Stomach (tissue), 19 donors: ENCODE measurements at places on chromosomes 2 and 18. TPM values are rescaled to one million over a fixed set of nuclear protein-coding genes. Genes with fewer than 3 reads are reported as not detected.

Gene ATG4B
- 76.8 TPM for total RNA-seq

Gene MGAT4A
- total RNA-seq = 15.9 TPM

Gene C2orf78
- not detected for total RNA-seq

Gene RELCH
- 66.5 TPM for total RNA-seq

Gene TCF4
- total RNA-seq = 74.1 TPM

Gene GREB1
- 4.8 TPM for total RNA-seq

Gene PXDN
- 31.2 TPM for total RNA-seq

Gene DPP10
- 7.0 TPM for total RNA-seq

Gene ST8SIA3
- total RNA-seq = not detected

DNA sequence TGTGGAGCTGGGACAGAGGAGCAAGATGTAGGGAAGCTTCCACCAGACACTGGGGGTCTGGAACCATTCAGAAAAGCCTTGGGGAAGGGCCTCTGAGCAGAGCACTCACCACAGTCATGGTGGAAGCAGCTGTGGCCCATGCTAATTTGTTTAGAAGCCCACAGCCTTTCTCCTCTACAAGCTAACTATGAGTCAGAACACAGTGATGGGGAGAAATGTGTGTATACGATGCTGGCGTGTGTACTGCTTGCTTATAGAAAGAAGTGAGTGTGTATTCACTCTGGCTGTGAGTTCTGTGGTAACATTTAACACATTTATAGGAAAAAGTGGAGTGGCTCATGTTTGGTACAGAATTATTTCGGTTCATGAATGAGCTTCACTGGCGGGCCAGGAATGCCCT, 157.0 kb upstream of the ACAA2 start:
- no peak for DNase-seq

DNA sequence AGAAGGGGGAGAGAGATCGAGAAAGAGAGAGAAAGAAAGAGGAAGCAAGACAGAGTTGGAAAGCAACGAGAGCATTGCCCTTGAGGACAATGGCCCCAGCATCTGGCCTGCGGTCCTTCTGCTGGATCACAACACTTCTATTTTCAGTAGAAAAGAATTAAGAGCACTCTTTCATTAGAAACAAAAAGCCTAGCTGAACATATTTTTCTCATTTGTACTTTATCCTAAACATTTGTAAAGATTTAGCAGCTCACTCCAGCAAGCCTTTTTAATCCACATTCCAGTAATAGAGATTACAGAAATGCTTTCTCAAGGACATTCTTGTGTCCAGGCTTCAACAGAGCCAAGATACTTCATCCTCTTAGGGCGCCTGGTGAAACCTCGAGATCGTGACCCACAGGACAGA, 31.6 kb upstream of the AFF3 start:
- DNase-seq = no peak

DNA sequence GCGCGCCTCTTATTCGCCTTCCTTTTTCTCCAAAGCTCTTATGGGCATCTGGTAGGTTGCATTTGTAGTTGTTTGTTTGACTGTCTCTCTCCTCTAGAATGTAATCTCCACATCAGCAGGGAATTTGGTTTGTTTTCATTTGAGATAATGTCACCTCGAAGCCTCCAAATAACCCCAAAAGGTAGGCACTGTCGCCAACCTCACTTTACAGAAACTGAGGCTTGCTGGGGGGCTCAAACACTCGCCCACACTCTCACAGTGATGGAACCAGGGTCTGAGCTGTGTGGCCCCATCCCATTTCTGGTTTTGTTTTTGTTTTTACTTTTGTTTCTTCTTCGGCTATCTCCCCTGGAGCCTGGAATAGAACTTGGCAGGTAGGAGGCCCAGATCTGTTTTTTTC, 172.2 kb upstream of the MYCN start:
- DNase-seq = no peak

- no peak for DNase-seq
These were observed 68.1 kb downstream of the PARD6G start for GRCh38 chr18:80178935-80179818.

DNA sequence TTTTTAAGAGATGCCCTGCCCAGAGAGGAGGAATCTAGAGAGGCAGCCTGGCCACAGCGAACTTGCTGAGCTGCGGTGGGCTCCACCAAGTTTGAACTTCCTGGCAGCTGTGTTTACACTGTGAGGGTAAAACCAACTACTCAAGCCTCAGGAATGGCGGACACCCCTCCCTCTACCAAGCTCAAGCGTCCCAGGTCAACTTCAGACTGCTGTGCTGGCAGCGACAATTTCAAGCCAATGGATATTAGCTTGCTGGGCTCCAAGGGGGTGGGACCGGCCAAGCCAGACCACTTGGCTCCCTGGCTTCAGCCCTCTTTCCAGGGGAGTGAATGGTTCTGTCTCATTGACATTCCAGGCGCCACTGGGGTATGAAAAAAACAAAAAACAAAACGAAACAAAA, 289.4 kb downstream of the KCNS3 start:
- no peak for DNase-seq

DNA sequence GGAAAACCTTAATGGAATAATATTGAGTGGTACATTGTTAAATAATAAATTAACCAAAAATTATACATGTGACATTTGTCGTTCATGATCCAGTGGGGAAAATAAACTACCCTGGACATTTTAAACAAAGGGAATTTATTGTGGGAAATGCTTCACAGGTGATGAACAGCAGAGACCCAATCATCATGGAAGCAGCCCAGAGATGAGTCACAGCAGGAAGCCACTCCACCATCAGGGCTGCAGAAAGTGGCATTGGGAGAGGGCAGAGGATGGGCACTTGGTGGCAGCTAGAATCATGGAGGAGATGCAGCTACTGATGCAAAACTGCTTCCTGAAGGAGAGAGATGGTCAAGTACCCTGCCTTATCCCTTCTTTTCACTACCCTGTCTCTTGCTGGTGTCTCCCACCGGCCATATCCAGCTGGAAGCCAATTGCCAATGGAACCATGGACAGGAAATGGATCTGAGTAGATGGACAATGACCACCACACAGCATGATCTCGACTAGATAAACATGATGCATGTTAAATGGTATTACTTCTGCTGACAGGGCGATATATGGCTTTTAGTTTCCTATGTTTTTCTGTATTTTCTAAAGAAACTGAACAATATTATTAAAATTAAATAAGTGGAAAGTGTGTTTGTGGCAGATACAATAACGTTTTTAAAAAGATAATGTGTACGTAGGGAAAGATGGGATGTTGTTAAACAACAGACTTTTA, 139.8 kb downstream of the RPIA start:
- DNase-seq = no peak

DNA sequence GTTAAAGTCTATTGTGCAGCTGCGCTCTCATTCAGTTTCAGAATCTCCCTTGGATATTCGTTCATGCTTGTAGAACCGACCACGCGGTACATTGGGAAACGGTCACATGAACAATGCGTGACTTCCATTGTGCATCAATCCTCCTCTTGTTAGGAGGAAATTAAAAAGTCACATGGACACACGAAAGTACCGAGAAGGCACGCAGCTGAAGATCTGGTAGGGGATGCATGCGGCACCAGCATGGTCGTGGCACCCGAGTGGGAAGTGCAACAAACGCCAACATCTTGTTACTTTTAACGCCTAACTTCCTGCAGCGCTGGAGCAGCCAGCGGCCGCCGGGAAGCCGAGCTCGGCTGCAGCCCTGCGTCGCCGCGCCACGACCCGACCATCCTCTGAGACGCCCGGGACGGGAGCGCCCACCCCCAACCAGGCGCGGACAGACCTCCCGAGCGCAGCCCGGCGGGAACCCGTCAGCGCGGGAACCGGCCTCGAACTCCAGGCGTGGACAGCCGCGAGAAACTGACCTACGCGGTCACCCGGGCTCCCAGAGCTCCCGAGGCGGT, 412 bp downstream of the OSBPL1A start:
- DNase-seq = peak; percentile 84

DNA sequence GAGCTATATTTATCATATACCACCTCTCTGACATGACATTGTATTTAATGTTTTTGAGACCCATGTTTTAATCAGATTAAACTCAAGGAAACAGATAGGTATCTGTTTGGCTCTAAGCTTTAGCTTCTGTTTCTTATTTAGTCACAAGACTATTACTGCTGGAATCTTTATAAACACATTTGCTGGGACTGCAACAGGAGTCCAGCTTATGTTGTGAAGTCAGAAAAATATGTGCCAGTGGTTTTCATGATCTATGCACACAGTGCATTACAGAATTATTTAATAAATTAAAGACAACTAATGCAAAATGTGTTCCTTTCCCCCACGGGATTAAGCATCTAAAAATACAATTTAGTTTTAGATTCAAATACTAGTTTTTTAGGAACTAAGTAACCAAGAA, 338.9 kb downstream of the ZEB2 start:
- peak; percentile 9 for DNase-seq

DNA sequence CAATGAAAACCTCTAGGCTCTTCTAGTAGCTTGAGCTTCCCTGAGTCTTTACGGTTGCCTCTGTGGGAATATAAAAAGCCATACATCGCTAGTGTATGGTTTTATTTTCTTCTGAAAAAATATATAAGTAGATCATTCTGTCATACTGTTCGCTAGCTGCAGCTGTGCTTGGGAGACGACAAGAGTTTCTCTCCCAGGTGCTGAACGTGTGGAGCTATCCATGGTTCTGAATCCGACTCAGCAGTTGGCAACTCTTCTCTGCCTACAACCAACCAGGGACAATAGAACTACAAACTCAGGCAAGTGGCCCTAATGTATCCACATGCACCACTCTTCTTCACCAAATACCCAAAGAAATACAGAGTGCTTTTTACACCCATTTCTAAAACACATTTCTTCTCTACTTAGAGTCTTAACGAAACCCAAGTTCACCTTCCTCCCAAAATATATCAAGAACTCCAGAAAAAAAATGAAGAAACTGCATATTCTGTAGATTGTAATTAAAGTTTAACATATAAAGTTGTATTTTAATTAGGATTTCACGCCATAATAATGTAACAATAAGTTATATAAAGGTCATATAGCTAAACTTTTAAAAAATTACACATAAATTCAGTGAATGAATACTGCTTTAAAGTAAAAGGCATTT, 2.2 kb upstream of the KCNH7 start:
- peak; percentile 45 for DNase-seq

DNA sequence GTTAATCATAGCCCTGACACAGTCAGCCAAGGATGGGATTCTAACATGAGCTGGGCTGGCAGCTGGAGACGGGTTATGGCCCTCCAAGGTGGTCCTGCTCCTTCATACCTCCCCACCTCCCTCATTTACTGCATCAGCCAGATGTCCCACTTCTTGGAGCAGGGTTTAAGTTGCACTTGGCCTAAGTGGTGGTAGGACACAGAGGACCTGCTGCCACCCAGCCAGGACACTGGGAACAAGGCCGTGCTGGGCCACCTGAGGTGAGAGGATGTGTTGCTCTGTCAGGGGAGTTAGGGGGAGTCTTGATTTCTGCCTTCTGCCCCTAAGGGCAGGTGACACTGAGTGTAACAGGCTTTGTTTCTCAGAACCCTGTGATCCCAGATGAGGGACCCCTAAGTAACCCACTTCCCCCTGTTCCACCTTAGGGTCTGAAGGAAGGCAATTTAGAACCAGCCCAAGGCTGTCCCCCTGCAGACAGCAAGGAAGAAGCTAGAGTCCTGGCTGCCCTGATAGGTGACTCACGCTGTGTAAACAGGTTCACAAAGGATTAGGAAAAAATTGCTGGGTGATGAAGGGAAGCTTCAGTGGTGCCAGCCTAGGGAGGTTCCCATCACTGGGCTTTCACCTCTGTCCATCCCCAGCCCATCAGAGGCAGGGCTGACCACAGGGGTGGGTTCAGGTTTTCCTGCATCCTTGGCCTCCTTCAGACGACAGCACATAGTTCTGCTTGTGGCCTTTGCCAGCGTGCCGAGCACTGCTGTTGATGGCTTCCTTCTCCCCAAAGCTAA, 114.3 kb upstream of the MCFD2 start:
- DNase-seq = no peak

DNA sequence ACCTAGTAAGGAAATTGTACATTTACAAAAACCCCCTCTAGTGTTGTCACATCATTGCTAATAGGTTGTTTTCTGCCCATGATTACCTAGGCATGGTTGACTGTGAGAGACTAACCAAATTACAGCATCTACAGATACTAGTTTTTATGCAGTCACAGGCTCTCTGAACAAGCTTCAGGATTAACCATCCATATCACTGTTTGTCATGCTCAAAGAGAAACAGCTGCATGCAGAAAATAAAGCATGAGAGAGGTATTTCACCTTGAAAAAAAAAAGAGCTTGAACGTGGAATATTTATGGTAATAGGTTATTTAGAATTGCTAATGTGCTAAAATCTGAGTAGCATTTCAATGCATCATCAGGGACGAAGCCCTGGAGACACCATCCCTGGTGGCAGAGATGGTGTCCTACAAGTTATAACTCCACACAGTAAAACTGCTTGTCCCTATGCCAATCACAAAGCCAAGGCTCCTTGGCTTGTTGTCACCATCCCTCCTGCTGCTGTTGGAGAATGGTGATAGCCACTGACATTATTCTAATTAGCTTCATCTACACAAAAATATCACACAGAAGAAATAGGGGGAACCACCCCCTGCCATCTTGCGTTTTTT, 5.4 kb downstream of the NEB start:
- no peak for DNase-seq

- DNase-seq = no peak
These were observed 60.7 kb upstream of the ITGA4 start for GRCh38 chr2:181396256-181397123.

- DNase-seq = no peak
These were observed 8.1 kb downstream of the PRLH start for GRCh38 chr2:237574467-237574866.

DNA sequence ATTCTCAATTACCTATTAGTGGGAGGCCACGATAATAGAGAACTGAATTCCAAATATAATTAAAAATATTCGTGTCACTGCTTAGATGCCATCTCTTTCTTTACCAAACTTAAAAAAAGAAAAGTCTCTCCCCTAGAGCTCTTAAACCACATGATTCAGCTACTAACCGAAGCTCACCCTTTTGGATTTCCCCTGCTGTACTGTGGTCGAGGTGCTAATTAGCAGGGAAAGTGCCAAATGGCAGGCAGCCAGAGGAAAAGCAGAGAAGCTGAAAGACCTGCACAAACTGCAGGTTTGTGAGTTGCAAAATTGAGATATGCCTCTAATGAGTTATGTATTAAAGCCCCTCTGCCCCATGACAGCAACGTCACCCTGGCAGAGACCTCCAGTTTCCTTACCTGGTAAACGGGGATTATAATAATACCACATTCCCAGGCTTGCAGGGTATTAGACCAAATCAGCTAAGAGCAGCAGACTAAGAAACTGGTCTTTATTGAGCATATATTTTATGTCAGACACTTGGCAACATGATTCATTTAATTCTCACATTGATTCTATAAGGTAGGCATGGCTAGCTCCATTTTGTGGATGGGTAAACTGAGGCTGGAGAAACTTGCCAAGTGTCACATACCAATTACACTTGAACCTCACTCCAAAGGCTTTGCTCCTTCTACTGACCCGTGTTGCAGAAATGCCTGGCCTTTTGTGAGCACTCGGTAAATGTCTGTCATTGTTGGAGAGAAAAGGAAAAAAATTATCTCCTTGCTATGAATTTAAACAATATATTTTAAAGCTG, 259.7 kb downstream of the LPIN1 start:
- peak; percentile 74 for DNase-seq

- peak; percentile 60 for DNase-seq
These were observed 52.0 kb downstream of the TNP1 start for GRCh38 chr2:216807857-216808272.

GRCh38 chr2:155633887-155634570, 698.5 kb downstream of the NR4A2 start:
- no peak for DNase-seq

GRCh38 chr2:68041704-68042245, 21.0 kb downstream of the C1D start:
- no peak for DNase-seq

GRCh38 chr18:32440518-32440917, 30.2 kb downstream of the GAREM1 start:
- no peak for DNase-seq
